ENCODE measurements at places on chromosomes 2 and 18.

- peak; percentile 83 for DNase-seq
Measured at GRCh38 chr2:189580658-189581353, at the start of gene SLC40A1. TSS of gene SLC40A1 (minus strand) at chr2:189580786. CDS start at chr2:189580460, 326 bp downstream.

GRCh38 chr2:219218217-219218731 lies 484 bp downstream of the ABCB6 start:
- DNase-seq, result peak; percentile 70

DNA sequence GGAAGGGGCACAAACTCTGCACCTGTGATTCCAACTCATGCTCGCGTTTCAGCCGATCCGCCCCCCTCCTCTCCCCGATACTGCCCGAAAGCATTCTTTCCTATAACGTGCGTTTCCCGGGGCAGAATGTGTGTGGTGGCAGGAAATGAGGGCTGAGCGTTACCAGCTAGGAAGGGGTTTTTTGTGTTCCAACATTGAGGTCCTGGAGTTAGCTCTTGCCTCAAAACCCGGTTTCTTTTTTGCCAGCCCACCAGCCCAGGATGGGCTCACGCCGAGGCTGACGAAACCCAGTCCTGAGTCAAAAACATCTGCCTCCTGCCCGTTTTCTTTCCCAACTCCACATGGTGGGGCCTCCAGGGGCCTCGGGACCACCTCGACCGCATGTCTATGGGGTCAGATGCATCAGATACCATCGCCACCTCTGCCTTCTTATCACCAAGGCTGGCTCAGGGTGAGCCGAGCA lies 113.7 kb upstream of the COPS8 start:
- no peak for DNase-seq

GRCh38 chr2:17544256-17544655 lies 3.8 kb downstream of the VSNL1 start:
- DNase-seq, result no peak

DNA sequence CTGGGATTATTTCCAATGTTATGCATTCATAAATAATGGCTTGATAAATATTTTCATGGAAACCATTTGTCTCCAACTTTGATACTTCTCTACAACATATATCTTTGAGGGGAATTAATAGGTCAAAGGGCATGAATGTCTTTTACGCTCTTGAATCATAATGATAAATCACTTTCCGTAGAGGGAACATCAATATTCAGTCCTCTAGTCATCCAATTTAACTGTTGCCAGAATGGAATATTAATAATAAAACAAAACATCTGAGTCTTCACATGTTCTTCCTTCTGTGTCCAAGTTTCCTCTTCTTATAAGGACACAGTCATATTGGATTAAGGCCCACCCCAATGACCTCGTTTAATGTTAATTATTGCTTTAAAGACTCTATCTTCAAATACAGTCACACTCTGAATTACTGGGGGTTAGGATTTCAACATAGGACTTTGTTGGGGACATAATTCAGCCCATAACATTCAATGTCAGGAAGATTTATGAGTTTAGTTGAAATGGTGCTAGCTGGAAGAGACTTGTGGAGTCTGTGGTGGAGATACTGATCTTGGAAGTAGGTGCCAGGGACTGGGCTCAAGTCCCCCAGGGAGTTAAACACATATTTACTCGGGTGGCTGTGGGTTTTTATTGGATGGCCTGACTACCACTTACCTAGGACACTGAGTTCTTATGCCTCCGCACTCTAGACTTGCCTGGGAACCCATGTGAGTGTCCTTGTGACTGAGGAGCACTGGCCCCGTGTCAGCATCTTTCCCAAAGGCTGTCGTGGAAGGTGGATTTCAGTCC lies 85.0 kb upstream of the SEC11C start:
- DNase-seq, result no peak

DNA sequence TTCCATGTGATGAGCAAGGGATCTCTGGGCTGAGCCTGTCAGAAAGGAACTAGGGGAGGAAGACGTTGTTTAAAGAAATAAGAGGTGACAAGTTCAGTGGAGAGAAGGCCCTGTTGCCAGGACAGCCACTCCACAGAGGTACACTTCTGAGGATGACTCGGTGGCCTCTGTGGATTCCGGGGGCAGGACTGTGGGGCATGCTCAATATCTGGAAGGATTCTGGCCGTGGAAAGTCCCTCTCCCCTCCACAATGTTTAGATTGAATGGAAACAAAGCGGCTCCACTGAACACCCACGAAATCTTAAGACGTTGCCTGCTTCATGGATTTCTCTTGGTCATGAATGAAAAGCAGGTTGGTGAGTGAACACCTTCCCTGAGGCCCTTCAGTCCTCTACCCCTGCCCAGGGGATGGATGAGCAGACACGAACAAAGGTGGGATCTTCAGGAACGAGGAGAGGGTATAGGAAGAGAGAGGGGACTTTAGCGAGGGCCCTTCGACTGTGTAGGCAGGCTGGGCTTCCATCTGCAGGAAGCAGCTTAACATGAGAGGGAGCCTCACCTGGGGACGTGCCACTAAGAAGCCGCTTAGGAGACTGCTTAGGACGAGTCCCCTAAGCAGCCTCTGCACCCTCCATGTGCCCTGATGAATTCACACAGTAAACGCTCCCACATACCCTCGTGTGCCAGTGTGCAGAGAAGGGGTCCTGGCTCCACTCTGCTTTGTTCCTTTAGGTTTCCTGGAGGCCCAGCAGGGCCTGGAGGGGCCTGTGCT lies 1.9 kb downstream of the NTSR2 start:
- DNase-seq, result no peak

DNA sequence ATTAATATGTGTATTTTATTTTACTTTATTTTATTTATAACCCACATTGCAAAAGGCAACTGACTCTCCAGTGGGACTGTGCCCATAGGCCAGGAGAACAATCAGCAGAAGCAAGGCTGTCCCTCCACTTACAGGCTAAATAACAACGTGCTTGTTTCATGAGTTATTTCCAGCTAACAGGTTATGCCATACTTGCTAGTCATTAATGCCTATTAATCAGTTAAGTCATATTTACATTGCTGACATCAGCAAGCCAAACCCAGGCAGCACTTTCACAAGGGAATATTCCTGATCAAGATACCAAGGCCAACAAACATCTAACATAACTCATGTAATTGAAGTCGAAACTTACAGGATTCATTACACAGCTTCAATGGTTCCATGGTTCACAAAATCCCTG lies 92.1 kb downstream of the EN1 start:
- no peak for DNase-seq

DNA sequence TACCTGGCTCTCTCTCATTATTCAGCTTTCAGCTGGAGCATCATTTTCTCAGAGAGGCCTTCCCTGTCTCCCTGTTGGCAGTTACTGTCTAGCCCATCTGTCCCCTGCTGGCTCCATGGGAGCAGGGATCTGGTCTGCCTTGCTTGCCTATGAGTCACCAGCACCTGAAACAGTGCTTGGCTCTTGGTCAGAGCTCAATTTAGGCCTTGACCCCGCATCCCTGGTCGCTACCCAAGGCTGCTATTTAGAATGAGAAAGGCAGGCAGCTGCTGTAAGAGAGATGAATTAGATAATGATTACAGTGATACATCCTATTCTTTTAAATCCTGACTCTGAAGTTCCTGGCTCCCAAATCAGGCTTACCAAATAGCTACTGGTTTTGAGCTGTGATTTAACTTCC lies 32.9 kb downstream of the KCNE4 start:
- DNase-seq, result no peak

DNA sequence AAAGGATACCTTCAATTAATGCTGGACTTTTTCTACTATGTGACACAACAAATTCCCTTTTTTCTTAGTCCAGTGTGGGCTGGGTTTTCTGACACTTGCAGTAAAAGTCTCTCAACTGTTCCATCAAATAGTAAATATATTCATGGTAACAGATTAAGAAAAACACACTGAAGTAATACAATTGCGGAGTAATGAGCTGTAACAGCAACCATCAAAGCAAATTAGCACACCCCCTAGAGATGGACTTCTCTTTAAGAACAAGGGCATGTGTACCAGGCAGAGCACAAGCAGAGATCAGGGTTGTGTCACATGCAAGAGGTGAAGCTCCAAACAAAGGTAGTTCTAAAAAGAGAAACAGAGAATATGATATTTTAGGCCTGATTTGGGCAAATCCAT lies 72.7 kb upstream of the CHRNA1 start:
- no peak for DNase-seq

DNA sequence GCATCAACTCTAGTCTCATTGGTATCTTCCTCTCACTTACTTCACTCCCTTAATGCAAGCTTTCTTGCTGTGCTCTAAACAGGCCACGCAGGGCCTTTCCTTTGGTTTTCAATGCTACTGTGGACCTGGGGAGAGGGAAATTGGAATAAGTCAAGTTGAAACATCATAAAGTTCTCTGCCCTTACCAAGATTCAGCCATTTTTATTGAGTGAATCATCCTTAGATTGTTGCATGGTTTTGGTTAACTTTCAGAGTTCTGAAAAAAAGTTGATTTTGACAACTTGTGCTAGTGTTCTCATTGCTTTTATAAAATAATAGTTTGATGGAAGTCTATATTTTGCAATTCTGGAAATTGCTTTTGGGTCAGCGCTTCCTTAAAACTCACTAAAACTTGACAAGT lies 852.8 kb upstream of the ACVR2A start:
- no peak for DNase-seq

- no peak for DNase-seq
Measured at GRCh38 chr2:59005836-59006615, 764.9 kb upstream of the FANCL start.

- DNase-seq, result no peak
Measured at GRCh38 chr2:219679041-219679440, 51.6 kb downstream of the SLC4A3 start.

DNA sequence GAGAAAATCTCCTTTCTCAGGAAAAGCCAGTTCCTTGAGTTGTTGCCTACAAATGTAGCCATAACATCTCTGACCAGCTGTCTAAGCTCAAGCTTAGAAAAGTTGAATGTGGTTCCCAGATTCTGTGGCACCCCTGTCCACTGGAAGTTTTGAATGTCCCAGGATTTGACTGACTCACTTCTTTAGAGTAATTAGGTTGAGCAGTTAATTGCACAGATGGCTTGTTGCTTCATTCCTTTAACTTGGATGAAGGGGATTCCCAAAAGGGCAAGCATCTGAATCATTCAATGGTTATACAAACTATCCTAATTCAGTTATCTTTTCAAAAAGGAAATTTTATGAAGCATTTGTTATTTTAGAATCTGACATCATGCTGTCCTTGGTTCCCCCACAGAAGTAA lies 374.7 kb downstream of the LNPK start:
- no peak for DNase-seq

- DNase-seq, result no peak
Measured at GRCh38 chr2:84851876-84852275, 29.0 kb downstream of the TRABD2A start.

GRCh38 chr2:197838579-197838978 lies 34.2 kb downstream of the PLCL1 start:
- no peak for DNase-seq

DNA sequence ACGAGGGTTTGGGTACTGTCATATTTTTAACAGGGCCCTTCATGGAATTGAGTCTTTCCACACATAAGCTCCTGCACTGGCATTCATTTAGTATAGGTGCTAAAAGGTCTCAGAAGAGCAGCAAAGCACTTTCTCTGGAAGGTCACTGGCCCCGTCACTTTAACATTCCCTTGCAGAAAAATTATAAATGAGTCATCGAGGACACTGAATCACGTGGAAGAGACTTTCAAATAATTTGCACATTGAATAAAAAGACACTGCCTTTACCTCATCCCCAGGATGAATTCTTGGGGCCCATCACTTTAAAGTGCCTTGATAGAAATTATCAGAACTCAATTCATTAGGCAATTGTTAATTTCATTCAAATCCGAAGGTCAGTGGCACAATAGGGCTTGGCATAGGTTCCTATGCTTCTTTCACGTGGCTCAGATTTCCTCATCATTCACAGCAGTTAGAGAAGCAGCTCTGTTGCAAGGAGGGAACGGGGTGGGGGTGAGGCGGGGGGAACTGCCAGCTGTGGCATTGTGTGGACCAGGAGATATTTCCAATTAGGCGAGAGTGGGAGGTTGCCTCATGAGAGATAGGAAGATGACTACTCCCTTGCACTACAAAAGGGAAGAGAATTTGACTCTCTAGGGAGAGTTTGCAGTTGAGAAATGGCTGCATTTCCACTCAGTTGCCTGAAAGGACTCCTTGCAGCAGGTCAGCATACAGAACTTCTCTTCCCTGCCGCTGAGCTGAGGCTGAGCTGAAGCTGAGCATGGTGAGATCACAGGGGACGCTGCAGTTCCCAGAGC lies 86.3 kb upstream of the NPAS2 start:
- no peak for DNase-seq

- no peak for DNase-seq
Measured at GRCh38 chr2:105143467-105144151, 97.9 kb upstream of the GPR45 start.

DNA sequence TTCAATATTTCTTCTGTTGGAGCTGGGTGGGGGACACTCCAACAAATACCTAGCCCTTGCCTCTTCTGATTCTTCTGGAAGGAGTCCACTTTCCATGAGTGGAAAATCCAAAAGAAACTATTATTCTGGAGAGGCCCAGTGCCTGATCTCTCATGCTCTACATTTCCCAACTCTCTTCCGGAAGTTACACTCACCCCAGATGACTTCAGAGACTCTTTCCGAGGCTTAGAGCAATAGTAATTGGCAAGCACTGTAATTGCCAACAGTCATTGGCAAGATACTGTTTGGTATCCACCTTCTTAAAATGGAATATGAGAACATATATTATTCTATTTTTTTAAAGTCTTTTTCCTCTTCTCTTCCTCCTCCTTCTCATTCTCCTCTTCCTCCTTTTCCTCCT lies 60.5 kb upstream of the CYRIA start:
- no peak for DNase-seq

- DNase-seq, result no peak
Measured at GRCh38 chr18:22253676-22254075, 84.3 kb downstream of the GATA6 start.

GRCh38 chr18:2905854-2906703 lies 59.3 kb downstream of the EMILIN2 start:
- DNase-seq, result peak; percentile 79

GRCh38 chr2:8935982-8936381 lies 67.5 kb downstream of the MBOAT2 start:
- DNase-seq, result no peak

DNA sequence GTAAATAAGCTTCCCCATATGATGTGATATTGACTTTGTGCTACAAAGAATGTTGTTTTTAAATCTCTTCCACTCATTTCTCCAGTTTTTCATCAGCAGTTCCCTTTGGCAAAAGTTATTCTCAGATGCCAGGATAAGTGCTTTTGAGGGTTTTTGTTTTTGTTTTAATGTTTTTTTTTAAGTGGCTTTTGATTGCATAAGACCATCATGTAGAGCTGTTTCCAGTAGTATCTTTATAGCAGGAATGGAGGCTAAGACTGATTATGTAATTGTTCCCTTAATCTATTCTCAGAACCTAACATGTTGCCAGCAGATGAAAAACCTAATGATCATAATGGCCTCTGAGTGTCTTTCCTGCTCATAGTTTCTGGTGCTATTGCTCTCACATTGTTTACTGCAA lies 77.9 kb downstream of the CABLES1 start:
- no peak for DNase-seq

DNA sequence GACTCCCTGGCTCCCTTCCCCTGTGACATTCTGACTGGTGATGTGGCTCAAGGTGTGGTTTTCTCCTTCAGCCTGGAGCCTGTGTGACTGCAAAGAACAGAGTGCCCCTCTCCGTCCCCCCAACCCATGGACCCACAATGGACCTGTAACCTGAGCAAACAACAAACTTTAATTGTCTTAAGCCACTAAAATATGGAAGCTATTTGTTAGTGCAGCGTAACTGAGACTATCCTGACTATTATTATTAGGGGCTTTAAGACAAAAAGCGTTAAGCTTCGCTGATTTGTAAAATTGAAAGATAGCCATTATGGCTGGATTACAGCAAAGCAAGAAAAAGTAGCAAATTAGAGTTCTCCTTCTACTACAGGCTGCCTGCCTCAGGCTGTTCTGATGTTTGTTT lies 426.9 kb downstream of the STK39 start:
- DNase-seq, result no peak

- no peak for DNase-seq
Measured at GRCh38 chr2:30680121-30680520, 127.1 kb downstream of the CAPN13 start.
